Stimulated activated CD4-positive, alpha-beta T cell treated with anti-CD3 and anti-CD28 coated beads, Interleukin-2, amount 100 ng/mL, for 24 hours (primary cell): ENCODE measurements at places on chromosomes 6 and 20.

GRCh38 chr6:105389543-105389942 is 13.3 kb downstream of the PREP start:
- DNase-seq = no peak

- DNase-seq = no peak
Observed at GRCh38 chr6:105113422-105113821, 66.4 kb downstream of the POPDC3 start.

- peak; percentile 28 for DNase-seq
Observed at GRCh38 chr6:2940851-2941250, 30.5 kb downstream of the SERPINB6 start.

DNA sequence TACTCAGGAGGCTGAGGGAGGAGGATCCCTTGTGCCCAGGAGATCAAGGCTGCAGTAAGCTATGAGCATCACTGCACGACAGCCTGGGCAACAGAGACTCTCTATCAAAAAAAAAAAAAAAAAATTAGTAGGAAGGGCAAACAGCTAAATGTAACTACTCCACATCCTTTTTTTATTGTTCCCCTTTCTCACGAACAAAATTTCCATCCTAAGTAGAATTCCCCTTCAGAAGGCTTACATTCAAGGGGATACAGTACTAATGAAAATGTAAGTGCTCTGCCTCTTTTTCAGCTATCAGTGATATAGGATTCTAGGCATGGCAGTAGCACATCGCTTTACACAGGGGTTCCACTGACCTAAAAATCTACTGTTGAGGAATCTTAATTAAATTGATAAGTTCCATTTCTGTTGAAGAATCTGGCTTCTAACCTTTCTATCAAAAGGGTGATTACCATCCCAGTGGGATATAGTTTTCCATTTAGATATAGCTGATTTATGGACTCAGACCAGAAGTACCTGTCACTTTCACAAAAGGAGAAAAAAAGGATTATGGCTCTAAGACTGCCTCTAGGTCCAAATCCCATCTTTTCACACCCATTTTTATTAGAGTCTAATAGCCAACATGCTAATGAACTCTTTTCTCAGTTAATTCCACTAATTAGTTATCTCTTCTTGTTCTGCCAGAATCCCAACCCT is 2.6 kb downstream of the B4GALT5 start:
- no peak for DNase-seq

- DNase-seq = no peak
Observed at GRCh38 chr6:73139681-73140383, 85.5 kb downstream of the KHDC1L start.

DNA sequence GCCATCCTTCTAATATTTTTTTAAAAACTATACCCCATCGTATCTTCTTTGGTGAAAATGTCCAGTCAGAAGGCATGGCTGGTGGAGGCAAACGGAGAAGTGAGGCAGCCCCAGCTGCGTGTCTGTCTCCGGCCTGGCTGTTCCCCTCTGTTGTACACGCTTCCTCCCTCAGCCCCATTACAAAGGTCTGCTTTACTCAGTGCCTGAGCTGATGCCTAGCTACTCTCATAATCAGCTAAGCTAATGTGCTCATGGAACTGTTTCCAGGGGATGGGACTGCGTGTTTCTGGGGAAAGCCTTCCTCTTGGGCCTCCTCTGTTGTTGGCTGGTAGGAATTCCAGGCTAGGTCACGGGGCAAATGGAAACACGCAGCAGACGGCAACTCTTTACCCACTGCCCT is 67.3 kb downstream of the PPP1R3G start:
- DNase-seq = no peak

DNA sequence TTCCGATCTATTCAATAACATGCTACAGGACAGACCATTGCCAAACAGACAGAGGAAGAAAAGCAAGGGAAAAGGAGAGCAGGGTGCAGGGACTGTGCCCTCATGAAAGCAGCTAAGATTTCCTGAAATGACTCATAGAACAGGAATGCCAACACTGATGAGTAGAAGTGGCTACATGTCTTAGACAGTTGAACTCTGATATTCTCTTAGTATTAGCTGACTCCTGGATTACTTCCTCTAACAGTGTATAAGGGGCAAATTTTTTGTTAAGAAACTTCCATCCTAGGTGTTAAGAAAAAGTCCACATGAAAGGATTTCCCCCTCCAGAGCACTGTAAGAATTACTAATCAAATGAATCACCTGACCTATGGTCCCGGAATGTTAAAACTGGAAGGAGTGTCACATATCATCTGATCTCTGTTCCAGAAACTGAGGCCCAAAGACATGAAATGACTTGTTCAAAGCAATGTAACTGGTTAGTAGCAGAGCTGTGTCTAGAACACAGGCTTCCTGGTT is 224.9 kb downstream of the IBTK start:
- DNase-seq = no peak

- DNase-seq = no peak
Observed at GRCh38 chr6:161134550-161135298, 139.1 kb downstream of the AGPAT4 start.

GRCh38 chr6:5191722-5192121 is 69.0 kb downstream of the LYRM4 start:
- no peak for DNase-seq

- DNase-seq = no peak
Observed at GRCh38 chr6:108080010-108080780, 5.7 kb upstream of the OSTM1 start.

DNA sequence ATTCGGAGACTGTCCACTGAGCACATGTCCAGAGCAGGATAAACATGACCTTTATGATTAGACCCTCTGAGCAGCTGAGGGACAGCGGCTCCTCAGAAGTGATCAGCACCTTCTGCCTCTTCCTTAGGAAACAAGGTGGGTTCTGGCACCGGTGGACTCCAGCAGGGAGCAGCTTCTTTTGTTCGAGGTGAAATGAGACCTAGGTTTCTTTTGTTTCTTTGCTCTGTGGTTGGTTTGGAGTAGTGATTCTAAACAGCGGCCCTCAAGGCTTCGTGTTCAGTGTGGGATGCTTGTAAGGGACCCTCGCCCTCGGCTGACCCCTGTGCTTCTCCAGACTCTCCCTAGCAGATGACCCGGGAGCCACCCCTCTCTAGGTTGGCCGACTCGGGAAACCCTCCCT is 14.6 kb upstream of the FRMD1 start:
- no peak for DNase-seq

GRCh38 chr6:157677235-157677634 is 145.8 kb upstream of the SNX9 start:
- DNase-seq = no peak

- DNase-seq = no peak
Observed at GRCh38 chr6:160795721-160796120, 93.7 kb downstream of the PLG start.

- no peak for DNase-seq
Observed at GRCh38 chr6:166872531-166873009, 83.8 kb downstream of the RNASET2 start.

DNA sequence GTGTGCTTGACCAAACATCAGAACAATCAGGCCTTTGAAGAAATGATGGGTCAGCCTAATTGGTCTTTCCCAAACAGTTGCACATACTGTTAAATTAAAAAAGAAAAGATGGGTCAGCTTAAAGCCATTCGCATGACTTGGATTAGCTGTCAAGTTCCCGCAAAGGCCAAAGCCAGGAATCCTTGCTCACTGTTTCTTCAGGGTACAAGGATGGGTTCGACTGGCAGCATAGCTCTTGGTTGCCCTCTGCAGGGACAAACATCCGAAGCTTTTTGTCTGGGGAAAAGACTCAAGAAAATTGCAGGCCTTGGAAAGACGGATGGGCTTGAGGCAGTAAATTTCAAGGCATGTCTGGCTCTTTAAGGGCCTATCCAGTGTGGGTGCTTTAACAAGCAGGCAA is 168.0 kb downstream of the HDGFL1 start:
- no peak for DNase-seq
